ENCODE measurements at places on chromosomes 11 and 22.

DNA sequence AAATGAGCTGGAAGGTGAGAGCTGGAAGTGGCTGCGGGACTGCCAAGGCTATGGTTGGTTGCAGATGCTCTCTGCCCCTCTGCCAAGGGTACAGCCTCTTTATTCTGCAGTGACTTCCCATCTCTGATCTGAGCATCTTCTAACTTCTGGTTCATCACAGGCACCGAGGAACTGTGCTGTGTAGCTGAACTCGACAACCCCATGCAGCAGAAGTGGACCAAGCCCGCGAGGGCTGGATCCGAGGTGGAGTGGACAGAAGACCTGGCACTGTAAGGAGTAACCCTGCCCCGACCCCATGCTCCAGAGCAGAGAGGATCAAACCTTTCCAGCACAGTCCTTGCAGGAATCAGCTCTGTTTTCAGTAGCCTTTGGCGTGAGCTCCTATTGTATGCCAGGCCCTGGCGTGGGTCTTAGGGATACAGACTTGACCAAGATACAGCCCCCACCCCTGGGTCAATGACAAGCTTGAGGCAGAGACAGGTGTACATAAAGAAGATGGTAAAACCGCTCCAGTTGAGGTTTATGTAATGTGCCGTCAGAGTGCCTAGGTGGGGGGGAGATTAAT, 4.3 kb downstream of the C2CD2L start:
- DNase-seq = no peak

DNA sequence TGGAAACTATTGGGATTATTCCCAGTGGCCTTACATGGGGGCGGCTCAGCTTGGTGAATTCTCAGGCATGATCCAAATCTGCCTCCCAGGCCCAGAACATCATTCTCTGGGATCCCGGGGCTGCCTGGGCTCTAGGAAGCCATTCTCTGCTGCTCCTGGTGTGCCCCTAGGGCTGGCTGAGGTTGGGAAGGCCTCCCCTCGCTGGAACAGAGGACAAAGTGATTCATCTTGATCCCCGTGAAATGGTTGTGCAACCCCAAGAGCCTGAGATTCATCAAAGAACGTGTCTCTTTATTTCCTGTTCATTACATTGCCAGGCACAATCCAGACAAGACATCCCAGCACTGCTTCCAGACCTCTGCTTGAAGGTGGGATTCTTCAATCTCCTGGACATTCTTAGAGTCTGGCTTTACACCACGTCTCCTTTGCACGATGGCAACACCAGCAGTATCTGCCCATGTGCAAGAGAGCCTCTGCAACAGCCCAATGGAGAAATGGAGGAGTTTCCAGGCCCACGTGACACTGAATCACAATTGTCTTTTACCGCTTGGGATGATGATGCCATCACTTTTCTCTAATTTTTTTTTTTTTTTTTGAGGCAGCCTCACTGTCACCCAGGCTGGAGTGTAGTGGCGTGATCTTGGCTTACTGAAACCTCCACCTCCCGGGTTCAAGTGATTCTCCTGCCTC, 52.3 kb downstream of the TST start:
- no peak for DNase-seq

DNA sequence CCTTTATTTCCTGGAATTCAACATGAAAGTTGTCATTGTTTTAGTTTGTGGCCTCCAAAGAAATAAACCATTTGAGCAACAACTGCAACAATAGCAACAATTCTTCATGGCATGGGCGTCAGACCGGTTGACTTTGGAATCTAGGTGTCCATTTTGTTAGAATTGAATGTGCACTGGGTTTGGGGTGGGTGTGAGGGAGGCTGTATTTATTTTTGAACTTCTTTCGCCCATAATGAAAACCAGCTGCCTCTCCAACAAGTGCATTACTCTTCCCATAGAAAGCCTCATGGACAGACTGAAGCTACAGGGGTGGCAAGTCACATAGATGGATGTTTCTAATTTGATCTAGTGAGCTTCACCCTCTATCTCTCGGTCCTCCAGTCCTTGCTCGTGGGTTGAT, 85.4 kb downstream of the ADAMTS15 start:
- no peak for DNase-seq

- DNase-seq = no peak
These were observed 4.2 kb upstream of the UPK3A start for GRCh38 chr22:45280587-45280980.

DNA sequence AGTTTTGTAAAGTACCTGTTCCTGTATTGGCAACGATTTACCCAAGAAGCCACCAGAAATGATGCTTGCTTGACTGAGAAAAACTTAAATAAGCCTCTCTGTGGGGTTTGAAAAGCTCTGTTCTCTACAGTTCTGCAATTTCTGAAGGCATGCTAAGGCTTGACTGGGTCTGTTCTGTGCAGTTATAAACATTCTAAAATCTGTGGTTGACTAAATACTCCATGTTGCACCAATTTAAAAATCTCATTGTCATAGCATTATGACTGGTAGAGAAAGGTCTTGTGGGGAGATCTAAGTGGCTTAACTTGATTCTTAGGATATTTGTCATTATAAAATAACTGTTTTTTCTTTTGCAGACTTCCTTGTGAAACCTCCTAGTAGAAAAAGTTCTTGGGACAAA, 73.7 kb downstream of the MTMR3 start:
- no peak for DNase-seq

DNA sequence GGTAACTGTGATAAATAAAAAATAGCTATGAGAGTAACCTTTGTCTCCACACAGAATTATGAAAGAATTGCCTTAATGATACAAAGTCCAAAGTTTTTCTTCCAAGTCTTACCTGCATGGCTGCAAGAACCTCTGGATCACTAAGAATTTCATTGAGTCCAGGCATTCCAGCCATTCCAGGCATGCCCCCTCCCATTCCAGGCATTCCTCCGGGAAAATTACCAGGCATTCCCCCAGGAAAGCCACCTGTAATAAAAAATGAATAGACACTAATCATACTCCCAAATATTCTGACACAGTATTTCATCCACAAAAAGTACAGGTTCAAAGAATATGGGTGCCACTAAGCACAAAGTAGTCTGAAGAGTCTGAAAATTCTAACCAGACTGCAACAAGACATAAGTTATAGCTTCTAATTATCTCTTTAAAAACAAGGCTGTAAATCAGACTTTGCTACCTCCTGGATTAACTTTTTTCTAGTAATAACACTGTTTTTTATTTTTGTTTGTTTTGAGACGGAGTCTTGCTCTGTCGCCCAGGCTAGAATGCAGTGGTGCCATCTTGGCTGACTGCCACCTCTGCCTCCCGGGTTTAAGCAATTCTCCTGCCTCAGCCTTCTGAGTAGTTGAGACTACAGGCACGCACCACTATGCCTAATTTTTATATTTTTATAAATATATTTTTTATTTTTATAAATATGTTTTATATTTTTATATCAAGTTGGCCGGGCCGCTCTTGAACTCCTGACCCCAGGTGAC, 8.0 kb upstream of the SLC25A17 start:
- DNase-seq = no peak

- no peak for DNase-seq
These were observed 586 bp downstream of the LRP5 start for GRCh38 chr11:68312780-68313573.

GRCh38 chr11:69702239-69702691, 1.6 kb downstream of the FGF19 start:
- DNase-seq = no peak

GRCh38 chr11:112408517-112408916, 147.9 kb upstream of the PLET1 start:
- no peak for DNase-seq

DNA sequence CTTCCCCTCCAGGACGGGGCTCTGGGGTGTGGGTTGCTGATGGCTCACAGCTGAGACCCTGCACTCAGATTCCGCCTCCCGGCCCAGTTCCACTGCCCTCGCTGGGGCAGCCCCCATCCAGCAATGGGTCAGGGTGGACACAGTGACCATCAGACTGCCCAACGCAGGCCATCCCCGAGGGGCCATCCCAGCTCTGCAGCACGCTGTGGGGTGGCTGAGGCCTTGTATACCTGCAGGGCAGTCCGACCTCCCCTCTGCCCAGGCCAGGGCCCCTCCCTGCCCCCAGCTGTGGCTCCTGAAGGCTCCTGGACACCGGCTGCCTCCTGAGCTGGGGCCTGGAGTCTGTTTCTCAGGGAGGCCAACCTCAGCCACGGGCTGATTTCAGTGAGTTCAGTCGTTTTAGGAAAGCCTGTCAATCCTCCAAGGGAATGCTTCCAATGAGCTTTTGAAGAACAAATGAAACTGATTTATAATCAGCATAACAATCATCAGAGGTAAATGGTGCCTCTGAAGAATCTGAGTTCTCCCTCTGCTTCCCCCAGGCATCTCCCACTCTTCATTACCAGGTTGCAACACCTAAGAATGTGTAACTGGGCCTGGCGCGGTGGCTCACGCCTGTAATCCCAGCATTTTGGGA, 95.1 kb downstream of the CELSR1 start:
- DNase-seq = no peak

- no peak for DNase-seq
These were observed 9.1 kb upstream of the MAPK8IP1 start for GRCh38 chr11:45876401-45876800.

DNA sequence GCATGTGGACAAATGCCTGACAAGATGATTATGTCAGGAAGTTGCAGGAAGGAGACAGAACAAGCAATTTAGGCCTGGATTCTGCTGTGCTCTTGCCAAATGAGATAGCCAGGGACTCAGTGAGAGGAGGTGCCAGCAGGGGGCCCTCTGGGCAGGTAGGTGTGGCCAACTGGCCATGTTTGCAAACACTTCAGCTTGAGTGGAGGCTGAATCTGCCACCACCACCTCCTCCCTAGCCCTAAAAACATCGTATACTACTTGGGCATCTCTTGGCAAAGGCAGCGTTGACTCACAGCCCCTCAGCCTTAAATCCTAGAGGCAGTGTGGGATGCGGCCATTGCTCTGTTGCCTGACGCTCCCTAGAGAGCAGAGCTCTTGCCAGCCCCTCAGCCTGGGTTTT, 95.1 kb upstream of the PLET1 start:
- DNase-seq = no peak

GRCh38 chr11:111395081-111395480, 16.0 kb upstream of the POU2AF1 start:
- no peak for DNase-seq

DNA sequence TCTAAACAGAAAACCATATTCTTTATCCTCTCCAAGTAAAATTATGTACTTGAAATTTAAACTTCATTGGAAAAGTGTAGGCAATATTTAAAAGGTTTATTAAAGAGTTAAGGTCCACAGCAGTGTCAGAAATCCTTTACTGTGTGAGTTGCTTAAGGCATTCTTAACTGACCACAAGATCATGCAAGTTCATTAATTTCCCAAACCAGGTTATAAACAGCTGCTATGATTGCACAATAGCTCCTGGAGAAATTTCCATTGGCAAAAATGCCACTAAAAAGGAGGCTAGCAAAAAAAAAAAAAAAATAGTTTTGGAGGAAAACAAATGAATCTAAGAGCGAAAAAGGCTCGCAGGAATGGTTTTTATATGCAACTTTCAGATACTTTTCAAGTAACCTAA, 106.2 kb downstream of the ETS1 start:
- DNase-seq = no peak

DNA sequence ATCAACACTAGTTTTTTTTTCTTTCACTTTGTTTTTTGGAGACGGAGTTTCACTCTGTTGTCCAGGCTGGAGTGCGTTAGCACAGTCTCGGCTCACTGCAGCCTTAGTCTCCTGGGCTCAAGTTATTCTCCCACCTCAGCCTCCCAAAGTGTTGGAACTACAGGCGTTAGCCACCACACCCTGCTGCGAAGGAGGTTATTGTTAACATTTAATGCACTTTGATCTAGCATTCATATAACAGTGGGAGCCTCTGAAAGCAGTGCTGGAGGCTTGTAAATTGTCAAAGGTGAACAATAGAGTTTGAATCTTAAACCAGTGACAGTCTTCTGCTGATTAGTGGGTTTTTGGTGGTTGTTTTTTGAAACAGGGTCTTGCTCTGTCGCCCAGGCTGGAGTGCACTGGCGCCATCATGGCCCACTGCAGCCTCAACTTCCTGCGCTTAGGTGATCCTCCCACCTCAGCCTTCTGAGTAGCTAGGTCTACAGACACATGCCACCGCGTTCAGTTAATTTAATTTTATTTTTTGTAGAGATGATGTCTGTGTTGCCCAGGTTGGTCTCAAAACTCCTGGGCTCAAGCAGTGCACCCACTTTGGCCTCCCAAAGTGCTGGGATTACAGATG, 96.9 kb upstream of the HORMAD2 start:
- no peak for DNase-seq

GRCh38 chr11:69630424-69630823, 10.5 kb upstream of the CCND1 start:
- DNase-seq = no peak

GRCh38 chr11:76916712-76917111, 56.0 kb downstream of the ACER3 start:
- no peak for DNase-seq

GRCh38 chr22:25758316-25758715, 16.3 kb downstream of the MYO18B start:
- no peak for DNase-seq

DNA sequence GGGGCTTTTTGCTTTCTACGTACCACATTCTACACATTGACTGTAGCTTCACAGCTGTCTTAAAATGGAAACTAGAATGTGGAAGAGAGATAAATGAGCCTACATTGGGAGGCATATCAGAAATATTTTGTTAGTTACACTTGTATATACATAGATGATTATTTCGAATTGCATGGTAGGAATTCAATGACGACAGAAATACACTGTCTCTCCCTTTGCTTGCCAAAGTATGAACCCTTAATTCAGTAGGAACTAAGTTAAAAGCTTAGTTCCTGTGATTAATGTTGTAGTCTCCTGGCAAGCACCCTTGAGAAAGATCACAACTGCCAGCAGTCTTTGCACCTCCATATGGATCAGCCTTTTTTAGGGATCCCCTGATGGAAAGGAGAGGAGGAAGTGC, 10.1 kb downstream of the C11orf87 start:
- DNase-seq = no peak

- no peak for DNase-seq
These were observed 9.2 kb upstream of the CD5 start for GRCh38 chr11:61092908-61093763.

GRCh38 chr11:61486011-61486620, 22.4 kb upstream of the LRRC10B start:
- no peak for DNase-seq

DNA sequence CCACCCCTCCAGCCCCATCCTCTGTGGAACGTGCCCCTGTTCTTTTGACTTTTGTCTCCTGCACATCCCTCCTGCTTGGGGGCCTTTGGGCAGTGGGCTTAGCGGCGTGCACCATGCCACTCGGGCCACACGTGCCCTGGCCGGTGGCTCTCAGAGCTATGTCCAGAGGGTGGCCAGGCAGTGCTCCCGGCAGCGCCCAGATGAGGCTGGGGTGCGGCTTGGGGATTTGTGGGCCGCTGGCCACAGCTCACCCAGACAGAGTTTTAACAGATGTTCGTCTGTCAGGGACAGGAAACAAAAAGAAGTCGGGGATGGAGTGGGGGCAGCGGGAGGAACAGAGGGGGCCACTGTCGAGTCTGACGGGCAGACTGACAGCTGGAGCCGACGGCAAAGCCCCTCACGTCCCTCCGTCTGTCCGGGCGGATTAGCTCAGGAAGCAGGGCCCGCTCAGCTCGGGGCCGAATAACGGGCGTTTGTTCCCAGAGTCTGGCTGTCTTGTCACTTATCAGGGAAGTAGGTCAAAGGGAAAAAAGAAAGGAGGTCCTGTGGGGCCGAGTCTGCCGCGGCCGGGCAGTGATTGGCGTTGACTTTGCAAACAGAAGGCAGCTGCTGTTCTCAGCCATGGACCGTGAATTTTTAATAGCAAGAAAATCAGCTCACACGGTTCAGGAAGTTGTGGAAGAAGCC, 61.6 kb downstream of the LRP5 start:
- no peak for DNase-seq

GRCh38 chr11:72738199-72739141, 13.7 kb downstream of the ARAP1 start:
- DNase-seq = no peak

Data from GM12864 (cell line).